ENCODE measurements at places on chromosomes 11 and 22.
A peak's percentile ranks its signal among the peaks of the same experiment; 100 is the strongest.

DNA sequence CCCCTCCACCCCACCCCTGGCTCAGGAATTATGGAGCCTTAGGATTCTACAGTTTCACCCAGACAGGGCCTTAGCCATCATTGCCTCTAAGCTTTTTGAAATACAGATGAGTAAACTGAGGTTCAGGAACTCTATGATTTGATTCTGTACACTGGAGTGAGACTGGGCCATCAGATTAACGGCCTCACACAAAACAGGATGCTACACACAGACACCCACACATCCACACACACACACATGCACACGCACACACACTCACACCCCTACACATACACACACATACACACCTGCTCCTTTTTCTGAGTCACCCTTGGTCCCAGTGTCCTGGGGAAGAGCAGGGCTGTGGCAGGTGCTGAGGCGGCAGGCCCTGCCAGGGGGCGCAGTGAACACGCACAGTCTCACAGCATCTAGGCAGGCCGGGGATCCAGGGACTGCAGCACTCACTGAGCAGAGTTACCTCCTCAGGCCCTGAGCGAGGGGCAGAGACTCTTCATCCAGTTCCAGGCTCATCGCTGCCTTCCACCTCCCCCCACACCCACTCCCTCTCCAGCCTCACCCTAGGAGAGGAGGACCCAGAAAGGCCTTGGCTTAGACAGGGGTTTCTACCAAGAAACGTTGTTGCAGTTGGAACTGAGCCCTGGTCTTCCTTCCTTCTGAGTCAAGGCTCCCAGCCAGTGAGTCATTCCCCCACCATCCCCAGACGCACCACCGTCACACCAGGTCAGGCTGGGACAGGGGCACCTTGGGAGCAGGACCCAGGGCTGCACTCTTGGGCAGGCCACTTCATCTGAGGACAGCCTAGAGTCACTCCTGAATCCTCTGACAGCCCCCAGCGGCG is 89.8 kb upstream of the PARVA start:
- no peak for DNase-seq

DNA sequence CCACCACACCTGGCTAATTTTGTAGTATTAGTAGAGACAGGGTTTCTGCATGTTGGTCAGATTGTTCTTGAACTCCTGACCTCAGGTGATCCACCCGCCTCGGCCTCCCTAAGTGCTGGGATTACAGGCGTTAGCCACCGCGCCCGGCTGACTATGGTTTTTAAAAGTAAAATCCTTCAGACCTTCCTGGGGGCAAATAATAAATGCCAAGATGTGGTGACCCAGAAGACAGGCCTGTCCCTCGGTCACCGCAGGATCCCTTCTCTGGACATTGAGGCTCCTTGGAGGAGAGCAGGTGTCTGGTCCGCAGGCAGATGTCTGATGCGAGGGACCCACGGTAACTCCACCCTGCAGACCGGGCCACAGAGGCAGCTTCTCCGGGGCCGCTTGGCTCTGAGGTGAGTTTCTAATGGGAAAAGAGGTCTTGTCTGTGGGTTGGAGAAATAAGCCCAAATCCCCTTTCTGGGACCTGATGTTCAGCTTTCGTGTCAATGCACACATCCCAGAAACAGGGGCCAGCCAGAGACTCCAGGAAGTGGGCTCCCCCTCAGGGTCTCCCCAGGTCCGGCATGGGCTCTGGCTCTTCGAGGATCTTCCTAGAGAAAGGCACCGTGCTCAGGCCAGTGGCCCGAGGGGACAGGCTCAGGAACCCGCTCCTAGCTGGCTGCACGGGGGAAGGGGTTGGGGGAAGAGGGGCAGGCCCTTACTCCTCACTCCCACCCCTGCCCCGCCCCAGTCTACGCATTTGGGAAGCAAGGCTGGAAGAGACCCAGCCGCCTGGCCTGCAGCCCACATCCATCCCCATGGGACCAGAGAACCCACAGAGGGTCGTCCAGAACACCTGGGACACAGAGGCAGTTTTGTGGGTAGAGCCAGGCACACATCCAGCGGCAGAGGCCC is 100.6 kb downstream of the WNT7B start:
- no peak for DNase-seq

DNA sequence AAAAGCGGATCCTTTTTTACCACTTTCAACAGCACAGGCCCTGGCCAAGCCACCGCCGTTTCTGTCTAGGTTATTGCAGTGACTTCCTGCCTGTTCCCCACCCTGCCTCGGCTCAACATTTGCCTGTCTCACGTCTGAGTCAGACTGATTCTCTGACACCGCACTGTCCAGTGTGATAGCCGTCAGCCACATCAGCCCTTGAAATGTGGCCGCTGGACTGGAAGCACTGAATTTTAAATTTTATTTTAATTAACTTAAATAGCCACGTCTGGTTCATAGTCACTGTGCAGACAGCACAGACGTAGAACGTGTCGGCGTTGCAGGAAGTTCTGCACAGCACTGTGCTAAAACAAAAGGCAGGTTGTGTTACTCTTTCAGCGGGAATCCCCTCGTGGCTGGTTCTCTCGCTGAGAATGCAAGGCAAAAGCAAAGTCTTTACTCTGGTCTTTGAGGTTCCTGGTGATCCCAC is 56.3 kb upstream of the ADSL start:
- DNase-seq = no peak

GRCh38 chr11:135008001-135008405 is 596.0 kb upstream of the B3GAT1 start:
- DNase-seq = no peak

GRCh38 chr11:70641369-70641768 is 243.0 kb downstream of the CTTN start:
- peak; percentile 36 for DNase-seq

DNA sequence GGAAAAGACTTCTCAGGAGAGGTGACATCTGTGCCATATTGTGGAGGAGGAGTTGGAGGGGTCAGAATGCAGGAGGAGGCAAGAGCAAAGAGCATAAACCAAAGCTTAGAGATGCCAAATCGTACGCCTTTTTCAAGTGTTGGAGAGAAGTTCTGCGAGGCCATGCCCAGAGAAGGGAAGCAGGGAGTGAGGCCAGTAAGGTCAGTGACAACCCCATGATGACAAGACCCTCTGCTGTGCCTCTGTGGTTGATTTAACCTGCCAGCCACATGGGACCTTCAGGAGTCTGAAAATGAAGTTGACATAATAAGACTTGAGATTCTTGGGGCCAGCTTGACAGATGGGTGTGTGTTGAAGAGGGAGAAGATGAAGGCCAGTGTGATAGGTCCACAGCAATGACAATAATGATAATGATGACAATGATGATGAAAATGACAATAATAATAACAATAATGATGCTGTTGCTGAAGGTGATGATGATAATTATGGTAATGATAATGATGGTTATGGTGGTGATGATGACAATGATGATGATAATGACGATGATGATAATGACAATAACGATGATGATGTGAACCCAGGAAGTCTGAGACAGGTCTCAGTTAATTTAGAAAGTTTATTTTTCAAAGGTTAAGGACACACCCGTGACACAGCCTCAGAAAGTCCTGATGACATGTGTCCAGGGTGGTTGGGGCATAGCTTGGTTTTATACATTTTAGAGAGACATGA is 152.6 kb upstream of the B3GAT1 start:
- no peak for DNase-seq

DNA sequence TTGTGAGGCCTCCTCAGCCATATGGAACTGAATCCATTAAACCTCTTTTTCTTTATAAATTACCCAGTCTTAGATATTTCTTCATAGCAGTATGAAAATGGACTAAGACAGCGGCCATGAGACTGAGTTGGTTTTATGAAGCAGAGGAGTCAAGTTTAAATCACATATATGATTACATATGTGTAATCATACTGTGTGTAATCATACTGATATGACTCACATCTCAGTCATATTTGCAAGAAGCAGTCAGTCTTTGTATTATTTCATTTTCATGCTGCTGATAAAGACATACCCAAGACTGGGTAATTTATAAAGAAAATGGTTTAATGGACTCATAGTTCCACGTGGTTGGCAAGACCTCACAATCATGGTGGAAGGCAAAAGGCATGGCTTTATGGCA is 89.8 kb downstream of the SYT9 start:
- no peak for DNase-seq

DNA sequence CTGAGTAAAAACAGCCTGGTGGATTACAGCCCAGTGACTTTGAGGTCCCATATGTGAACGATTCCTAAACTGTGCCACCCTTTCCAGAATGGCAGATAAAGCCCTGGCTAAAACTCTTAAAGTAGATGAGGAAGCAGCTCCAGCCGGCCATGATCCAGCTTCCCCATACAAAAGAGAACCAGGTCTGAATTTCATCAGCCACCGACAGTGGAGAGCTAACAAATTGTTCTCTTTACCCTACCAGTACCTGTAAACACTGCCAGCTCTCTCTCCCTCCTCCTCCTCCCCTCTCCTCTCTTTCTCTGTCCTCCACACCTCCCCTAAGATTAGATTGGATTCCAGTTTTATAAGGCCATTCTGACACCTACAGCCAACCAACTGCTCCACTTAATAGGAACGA is 176.9 kb downstream of the DSCAML1 start:
- DNase-seq = no peak

DNA sequence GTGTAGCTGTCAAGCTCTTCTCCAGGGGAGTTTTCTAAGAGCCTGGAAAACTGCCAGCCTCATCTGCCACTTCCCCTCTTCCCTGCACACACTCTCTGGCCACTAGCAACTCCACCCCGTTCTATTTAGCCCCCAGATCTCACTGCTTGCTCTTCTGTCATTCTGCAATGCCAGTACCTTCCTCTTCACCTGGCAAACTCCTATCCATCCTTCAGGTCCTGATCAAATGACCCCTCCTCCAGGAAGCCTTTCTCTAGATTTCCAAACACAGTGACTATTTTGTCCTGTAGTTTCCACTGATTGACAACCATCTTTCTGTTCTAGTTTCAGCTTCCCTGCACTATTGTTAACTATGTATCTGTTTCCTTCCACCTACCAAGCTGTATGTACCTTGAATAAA is 437.7 kb downstream of the SOX6 start:
- no peak for DNase-seq

DNA sequence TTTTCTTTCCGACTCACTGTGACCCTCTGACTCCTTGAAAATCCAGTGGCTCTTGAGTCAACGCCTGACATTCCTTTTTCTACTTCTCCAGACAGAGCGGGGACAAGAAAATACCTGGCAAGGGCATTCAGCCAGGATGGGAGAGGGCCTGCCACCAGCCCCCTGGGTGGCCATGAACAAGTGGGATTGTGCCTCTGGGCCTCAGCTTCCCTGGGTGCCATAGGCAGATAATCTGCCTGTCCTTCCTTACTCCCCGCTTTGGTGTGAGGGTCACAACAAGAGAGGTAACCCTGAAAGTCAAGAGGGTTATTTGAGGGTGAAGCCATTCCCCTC is 613.9 kb upstream of the CADM1 start:
- no peak for DNase-seq
